ENCODE measurements at places on chromosomes 7 and 10.

DNA sequence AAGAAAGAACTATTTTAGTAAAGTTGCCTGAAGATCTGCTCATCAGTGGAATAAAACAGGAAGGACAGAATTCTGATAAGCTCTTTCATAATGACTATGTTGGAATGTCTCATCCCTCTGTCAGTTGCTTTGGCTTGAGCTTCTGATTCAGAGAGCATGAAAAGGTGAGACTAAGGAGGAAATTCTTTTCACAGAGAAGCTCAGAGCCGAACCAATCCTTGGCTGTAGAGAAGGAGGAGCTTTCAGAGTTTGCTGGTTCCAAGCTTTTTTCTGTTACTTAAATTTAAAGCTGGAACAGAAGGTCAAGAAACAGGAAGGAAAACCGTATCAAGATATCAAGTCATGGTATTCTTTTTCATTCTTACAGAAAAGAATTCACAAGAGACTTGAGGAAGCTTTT lies 24.0 kb downstream of the GSTO2 start:
- DNase-seq: peak; percentile 55

DNA sequence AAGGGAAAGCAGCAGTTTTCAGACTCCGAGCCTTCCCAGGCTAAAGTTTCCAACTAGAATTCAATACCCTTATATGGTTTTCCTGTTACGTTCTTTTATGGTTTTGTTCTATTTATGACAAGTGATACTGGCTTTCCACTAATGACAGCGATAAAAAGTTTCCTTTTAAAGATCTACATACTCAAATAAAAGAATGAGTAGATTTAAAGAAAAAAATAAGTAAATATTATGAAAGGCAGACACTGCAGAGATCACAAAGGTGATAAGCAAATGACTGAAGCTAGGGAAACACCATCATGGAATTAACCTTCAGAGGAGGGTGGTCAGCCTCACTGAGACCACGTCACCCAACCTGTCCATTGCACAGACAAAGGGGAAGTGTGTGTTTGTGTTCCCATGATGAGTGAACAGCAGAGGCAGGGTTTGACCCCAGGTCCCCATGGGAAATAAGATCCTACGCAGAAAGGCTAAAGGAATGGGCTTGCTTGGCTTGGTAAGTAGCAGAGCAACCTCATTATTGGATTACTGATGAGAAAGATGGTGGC lies 4.0 kb downstream of the VSIR start:
- DNase-seq: no peak

DNA sequence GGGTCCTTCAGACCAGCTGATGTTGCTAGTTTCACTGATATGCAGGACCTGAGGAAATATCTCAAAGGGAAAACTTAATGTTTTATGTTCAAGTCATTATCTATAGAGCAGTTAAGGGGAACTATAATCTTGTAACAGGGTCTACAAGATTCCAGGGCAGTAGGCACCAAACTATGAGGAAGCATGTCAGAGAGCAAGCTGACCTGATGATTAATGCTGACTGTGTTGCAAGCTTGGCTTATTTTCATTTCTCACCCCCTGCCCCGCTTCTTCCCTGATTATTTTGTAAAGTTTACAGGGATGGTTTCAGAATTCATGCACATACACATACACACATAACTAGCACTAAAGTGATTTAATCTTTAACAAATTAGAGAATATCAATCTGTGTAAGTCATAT lies 84.3 kb upstream of the CACNA2D1 start:
- DNase-seq: peak; percentile 50

GRCh38 chr7:158757404-158757989 lies 52.9 kb upstream of the NCAPG2 start:
- DNase-seq: no peak

DNA sequence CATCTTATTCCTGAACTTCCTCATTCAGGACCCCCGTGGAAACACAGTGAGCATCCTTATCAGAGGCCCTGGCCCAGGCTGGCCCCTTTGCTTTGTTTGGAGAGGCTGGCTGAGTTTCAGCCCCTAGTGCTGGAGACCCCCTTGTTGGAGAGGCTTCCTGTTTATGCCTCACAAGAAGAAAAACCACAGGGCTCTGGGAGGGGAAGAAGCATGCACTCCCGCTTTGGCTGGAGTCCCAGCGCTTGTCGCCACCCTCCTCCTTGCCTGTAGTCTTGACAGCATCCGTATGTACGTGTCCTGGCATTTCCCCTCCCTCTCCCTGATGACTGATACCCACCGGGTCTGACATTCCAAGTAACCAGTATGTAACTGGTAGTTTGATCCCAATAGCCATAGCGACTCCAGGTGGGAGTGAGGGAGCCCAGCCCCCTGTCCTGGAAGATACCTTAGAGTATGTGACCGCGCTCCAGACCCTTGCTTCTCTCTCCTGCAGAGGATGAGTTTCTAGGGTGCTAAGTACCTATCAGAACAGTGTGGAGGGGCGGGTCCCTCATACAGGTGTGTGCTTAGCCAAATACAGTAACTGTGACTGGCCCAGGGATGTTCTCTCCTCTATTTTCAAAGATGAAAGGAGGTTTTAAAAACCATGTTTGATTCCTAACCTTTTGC lies 6.9 kb upstream of the ATP6V0E2 start:
- peak; percentile 40 for DNase-seq

DNA sequence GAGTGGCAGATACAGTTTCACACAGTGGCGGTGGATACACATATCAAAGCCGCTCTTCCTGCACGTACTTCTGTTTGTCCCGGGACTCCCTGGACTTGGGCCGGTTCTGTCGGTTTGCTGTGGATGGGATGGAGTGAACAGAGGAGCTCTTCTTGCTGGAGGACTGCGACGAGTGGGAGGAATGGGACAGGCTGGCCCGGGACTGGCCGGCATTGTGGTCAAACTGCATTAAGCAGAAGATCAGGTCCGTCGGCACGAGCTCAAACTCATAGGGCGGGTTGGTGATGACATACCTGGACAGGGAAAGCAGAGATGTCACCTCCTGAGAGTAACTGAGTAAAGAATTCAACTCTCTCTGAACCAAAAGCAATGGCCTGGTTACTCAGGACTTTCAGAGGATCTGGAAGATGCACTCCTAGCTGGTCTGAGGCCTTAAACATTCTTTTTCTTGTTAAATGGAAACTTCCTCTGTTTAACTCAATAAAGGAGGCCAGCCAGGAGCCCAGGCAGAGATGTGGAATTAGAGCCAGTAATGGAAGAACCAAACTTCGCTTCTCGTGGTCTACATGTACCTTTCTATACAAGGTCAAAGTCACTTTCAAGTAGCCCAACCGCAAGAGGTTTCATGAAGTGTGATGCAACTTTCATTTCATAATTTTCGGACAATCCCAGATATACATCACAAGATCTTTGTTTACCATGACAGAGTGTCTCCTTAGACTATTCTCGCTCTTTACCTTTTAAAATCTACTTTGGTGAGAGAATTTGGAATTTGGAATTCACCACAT lies 750.2 kb downstream of the KCNMA1 start:
- no peak for DNase-seq

DNA sequence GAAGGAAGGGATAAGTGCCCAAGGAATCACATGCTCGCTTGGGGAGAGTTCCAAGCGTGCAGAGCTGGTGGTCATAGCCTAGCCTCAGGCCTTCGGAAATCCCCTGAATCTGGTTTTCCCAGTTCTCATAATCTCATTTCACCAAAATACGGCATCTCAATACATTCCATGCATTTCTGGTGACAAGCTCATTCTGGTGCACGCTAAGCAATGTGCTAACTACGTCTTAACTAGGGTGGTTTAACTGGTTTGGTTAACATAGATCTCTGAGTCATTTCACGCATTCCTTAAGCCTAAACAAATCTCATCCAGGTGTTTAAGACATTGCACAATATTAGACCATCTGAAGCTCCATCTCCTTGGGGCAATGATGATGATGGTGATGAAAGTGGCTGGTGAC lies 72.9 kb upstream of the STEAP1B start:
- DNase-seq: peak; percentile 100

DNA sequence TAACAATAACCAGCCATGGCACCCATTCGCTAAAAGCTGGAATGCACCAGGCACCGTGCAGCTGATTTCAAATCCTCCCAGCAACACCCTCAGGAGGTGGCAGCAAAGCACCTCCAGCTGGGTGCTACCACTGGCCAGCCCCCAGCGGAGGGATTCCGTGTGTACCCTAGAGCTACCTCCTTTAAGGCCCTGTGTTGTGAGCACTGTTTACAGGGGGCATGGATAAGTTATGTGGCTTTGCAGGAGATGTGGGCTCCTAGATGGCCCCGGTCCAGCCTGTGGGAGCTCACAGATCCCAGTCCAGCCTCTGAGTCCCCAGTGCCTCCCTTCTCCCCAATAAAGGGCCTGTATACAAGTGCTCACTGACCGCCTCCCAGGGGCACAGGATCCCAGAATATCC lies 27.1 kb downstream of the TNRC18 start:
- DNase-seq: no peak

- DNase-seq: no peak
Observed at GRCh38 chr10:131858118-131858515, 42.7 kb upstream of the PPP2R2D start.

GRCh38 chr7:140375892-140376730 lies 22.2 kb downstream of the SLC37A3 start:
- DNase-seq: no peak

DNA sequence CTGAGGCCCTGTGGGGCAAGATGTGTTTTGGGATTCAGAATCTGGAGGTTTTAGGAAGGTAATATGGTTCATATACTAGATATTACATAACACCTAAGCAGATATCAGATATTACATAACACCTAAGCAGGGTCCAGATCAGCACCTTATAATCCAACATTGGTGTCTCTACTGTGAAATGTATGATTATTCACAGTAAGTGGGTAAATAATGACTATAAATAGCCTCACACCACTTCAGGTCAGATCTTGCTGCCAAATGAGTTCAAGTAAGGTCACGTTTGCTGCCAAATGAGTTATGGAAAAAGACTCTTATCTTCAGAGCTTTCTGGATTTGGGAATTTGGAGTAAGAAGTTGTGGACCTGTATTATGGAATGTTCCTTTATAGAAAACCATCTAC lies 14.6 kb downstream of the ADRB1 start:
- no peak for DNase-seq

- DNase-seq: no peak
Observed at GRCh38 chr7:140294454-140294853, 103.9 kb downstream of the SLC37A3 start.

GRCh38 chr7:129184981-129185670 lies 3.3 kb upstream of the SMO start:
- DNase-seq: peak; percentile 92

- DNase-seq: no peak
Observed at GRCh38 chr7:155259866-155260497, 37.7 kb upstream of the INSIG1 start.

DNA sequence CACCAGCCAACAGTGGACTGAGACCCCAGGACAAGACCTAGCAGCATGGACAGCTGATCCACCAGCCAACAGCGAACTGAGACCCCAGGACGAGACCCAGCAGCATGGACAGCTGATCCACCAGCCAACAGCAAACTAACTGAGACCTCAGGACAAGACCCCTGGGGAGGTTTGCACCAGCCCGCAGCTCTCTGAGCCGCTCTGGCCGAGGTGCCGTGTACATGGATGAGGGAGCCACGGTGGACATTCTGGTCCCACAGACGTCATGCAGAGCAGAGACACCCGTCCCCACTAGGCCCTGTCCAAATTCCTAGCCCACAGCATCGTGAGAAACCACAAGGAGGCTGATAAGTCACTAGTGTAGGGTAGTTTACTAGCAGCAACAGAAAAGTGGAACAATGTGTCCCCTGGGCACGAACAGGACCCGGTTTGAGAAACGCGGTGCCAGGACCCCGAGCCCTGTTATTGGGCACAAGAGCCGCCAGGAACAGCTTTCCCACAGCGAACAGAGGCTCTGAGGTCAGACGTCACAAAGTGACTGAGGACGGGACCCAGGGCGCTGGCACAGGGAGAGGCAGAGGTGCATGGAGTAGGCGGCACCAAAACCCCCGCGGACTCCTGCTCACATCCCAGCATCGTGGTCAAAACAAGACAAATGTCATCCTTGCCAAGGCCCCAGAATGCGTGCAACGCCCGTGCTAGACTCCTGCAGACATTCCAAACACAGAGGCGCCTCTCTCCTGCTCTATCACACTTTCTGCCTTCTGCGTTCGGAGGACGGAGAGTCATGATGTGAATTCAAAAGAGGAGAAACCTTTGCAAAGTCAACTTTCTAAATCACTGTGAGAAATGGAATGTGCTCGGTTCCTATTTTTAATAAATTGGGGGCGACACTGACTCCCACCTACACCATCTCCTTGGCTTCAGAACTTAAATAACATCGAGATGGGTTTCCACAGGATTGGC lies 8.1 kb downstream of the STK32C start:
- DNase-seq: no peak

DNA sequence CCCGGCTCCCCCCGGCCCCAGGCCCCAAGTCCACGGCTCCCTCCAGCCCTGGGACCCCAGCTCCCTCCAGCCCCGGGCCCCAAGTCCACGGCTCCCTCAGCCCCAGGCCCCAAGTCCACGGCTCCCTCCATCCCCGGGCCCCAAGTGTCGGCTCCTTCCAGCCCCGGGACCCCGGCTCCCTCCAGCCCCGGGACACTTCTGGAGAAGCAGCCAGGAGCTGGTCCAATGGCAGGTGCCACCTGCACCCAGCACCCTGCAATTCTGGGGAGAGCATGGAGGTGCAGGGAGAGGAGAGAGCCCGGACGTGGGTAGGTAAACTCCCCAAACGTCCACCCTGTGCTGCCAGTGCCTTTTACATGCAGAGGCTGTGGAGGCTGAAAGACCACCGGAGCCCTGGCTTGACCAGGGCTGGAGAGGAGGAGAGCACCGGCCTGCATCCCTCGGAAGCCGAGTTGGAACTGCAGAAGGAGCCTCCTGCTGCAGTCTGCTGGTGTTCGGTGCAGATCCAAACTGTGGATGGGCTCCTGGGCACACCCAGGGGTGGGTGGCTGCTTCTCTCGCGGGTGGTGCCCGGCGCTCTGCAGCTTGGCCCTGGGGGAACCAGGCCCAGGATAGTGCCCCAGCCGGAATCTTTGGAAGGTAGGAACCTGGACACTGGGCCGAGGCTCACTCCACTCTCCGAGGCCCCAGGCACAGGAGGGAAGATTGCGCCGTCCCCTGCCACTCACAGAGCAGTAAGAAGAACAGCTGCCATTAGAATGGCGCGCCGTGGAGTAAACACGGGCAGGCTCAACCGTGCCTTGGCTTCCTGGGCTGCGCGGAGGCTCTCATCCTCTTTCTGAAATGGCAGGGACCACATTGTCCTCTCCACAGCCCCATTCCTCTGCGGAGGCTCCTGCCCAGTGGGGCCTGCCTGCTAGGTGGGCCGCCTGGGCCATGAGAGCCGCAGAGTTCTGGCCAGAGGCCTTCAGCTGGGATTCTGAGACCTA lies 14.7 kb downstream of the SHH start:
- no peak for DNase-seq

GRCh38 chr10:21516242-21517131 lies 9.0 kb downstream of the SKIDA1 start:
- DNase-seq: peak; percentile 21

DNA sequence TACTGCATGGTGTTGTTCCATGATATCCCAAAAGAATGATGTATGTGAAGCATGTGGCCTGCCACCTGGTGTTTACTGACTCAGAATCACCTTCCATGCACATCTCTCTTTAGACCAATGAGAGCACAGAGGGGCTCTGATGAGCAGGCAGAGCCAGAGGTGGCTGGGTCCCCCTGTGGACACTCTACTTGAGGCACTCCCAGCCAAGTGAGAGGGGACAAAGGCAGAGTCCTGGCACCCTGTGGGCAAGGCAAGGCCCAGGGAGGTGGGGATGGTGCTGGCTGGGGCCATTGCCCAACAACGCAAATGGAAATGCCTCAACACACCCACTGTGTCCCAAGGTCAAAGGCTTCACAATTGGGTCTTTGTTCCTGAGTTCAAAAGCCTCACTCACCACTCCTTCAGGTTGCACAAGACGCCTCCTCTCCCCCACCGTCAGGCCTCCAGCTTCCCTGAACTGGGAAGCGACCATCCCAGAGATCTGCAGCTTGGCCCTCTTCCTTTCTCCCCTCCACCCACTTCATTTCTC lies 164.6 kb downstream of the NEURL1 start:
- DNase-seq: no peak
